Stomach (tissue), 19 donors: ENCODE measurements at places on chromosomes 4 and X. TPM values are rescaled to one million over a fixed set of nuclear protein-coding genes. Genes with fewer than 3 reads are reported as not detected.

DNA sequence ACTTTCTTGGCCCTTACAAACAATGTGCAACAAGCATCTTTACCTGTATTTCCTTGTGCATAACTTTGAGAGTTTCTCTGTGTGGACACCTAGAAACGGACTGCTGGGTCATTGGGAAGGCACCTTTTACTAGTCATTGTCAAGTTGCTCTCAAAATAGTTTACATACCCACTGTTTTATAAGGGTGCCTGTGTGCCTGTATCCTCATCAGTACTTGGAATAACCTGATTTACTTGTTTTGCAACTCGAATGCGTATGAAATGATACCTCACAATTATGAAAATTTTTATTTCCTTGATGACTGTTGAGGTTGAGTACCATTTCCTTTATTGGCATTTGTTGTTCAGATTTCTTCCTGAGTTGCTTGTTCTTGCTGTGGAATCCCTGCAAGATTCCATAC lies 150.8 kb downstream of the STIM2 start:
- no peak for DNase-seq

GRCh38 chr4:7727749-7728148 lies 211.9 kb downstream of the AFAP1 start:
- DNase-seq = no peak

DNA sequence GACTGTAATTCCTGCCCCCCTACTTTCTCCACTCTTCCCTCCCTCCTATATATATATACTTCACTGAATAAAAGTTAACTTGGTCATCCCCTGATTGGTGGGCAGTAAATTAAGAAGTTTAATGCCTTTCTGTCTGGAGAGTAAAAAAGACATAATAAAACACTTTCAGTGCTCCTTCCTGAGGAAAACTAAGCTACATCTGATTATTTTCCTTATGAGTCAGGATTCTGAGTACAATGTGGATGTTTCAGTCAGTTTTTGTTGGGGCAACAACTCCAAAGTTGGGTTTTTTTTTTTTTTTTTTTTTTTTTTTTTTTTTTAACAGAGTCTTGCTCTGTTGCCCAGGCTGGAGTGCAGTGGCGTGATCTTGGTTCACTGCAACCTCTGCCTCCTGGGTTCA lies 22.0 kb upstream of the SUPT20HL2 start:
- no peak for DNase-seq

DNA sequence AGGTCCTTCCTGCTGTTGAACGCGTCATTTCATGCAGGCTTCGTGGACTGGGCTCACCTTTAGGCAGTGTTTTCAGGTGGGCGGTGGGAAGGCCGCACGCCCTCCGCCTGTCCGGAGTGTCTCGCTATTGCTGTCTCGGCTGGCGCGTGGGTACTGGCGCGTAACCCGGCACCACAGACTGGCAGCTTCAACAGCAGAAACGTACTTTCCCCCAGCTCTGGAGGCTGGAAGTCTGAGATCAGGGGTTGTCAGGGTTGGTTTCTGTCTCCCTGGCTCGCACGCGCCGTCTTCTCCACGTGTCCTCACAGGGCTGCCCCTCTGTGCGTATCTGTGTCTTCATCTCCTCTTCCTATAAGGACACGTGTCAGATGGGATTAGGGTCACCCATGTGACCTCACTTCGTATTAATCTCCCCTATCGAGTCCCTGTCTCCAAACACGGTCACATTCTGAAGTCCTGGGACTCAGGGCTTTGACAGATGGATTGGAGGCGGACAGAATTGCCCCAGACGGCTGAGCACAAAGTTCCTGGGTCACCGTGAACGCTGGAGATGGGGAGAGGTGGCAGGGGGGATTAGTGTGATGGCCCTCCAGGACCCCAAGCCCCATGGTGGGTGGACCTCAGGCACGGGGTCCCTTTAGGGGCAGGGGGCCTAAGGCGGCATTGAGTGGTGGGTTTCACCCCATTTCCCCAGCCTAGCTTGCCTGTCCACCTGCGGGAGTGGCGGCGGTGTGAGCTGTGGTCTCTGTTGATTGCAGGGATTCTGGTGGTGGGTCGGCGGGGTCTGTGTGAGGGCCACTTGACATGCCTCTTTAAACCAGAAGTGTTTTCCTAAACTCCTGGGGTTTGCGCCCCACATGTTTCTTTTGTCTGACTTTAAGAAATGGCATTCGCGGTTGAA lies 83.4 kb upstream of the LRPAP1 start:
- DNase-seq = no peak

- no peak for DNase-seq
Observed at GRCh38 chr4:123809864-123810263, 413.3 kb downstream of the SPRY1 start.

GRCh38 chrX:35285289-35285962 lies 342.8 kb downstream of the FAM47B start:
- no peak for DNase-seq

- peak; percentile 48 for DNase-seq
Observed at GRCh38 chr4:10664408-10664807, 20.2 kb downstream of the CLNK start.

DNA sequence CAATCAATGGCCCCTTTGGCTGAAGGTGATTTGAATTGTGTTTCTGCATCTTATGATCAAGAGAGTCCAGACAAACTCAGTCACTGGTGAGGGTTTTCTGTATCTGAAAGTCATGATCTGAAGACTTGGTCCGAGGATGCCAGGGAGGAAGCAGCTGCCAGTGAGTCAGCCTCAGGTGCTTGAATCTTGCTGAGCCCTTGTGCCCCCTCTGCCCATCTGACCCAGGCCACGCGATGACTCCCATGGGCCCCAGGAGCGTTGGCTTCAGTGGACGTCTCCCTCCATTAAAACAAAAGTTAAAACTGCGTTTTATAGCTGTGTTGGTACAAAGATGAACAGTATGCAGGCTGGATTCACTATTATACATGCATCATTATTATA lies 62.0 kb downstream of the HTRA3 start:
- no peak for DNase-seq

- peak; percentile 86 for DNase-seq
Observed at GRCh38 chr4:54233277-54233696, 4.2 kb downstream of the PDGFRA start.

DNA sequence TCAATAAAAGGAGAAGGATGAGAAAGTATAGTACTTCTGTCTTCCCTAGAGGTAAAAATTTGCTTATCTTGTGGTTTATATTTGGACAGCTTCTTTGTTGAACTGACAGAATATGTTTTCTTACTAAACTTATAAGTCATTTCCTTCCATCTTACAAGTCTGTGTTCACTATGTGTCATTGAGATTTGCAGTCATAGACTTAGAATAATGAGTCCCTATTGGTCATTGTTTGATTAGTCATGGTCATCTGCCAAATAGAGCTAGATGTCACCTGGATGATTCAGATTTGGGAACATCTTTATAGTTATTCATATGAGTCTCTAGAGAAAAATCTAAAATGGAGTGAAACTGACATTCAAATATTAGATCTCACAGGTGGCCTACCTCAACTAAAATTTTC lies 51.5 kb downstream of the SPATA18 start:
- DNase-seq = no peak

GRCh38 chr4:128310266-128310697 lies 22.7 kb upstream of the PGRMC2 start:
- no peak for DNase-seq

DNA sequence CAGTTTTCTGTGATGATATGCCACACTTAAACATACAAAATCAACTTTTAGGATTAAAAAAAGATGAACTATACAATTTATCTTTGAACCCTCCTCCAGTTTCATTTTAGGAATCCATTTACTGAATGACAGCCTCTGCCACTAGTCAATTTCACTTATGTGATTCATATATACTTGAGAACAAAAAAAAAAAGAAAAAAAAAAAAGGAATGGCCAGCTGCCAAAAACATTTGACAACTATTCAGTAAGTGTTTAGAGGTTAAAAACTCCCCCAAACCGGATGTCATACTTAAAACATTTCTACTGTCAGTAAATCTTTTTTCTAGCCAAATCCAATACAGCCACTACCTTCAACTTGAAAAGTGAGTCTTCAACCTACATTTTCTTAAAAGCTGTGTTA lies 266.7 kb upstream of the MAGEB2 start:
- DNase-seq = no peak

DNA sequence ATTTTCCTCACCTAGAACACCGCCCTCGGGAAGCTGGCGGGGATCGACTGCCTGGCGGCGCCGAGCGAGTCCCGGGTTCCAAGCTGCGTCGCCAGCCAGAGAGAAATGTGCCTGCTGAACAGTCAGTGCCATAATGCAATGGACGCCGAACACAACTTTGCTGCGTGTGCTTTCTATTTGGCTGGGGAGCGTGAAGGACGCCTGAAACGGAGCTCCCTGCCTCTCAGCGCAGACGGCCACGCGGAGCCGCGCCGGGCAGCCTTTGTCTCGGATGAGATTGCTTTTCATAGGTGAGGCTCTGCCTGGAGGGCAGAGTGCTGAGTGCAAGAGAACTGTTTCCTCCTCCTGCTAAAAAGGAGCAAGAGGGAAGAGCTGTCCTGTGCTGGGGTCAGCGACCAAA lies 107.7 kb upstream of the BCOR start:
- DNase-seq = peak; percentile 9

DNA sequence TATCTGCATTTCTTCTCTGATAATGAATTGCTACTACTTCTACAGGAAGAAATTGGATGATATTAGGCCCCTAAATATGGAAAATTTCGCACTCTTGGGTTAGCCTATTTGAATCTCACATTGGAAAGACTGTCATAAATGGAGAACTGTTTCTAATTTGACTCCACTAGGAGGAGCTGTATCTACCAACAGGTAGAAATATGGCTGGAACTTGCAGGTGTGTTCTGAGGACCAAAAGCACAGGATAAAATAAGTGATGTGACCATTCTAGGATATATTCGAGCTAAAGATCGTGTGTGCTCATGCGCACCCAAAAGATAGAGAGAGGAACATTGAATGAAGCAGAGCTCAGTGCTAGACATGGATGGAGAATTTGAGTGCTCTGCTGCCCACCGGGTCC lies 4.8 kb upstream of the NKAP start:
- DNase-seq = no peak

GRCh38 chr4:185472103-185472542 lies 590 bp upstream of the CCDC110 start:
- no peak for DNase-seq

DNA sequence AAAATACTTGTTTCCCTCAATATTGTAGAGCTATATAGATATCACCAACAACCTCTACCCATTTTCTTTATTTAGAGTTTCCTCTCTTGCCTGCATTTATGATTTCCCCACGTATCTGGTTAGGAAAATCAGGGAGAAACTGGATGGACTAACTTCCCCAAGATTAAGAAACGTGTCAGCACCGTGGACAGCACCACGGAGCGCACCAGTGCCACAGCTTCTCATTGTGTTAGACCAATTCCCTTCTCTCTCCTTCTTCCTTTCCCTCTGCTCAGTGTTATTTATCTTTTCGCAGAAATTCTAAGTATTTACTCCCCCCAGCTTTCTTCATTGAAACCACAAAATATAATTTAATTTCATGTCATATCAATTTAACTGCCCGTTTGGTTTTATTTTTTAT lies 568.6 kb upstream of the BOD1L1 start:
- DNase-seq = peak; percentile 84

- DNase-seq = peak; percentile 79
Observed at GRCh38 chr4:147924604-147925412, 192.9 kb downstream of the ARHGAP10 start.

DNA sequence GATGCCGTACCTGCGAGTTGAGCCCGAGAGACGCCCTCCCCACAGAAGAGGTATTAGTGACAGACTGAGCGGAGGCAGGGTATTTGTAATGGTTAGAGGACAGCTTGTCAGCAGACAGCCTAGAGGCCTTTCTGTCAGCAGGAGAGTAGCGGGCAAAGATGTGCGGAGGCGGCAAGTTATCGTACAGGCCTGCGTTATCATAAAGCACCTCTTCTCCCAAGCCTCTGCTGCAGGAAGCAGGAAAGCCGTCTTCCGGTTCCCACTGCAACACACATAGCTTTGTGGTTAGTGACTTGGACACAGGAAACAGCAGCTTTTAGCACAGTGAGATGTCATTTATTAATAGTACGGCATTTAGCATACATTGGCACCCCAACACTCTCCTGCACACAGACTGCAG lies 158.3 kb downstream of the AFAP1 start:
- no peak for DNase-seq

DNA sequence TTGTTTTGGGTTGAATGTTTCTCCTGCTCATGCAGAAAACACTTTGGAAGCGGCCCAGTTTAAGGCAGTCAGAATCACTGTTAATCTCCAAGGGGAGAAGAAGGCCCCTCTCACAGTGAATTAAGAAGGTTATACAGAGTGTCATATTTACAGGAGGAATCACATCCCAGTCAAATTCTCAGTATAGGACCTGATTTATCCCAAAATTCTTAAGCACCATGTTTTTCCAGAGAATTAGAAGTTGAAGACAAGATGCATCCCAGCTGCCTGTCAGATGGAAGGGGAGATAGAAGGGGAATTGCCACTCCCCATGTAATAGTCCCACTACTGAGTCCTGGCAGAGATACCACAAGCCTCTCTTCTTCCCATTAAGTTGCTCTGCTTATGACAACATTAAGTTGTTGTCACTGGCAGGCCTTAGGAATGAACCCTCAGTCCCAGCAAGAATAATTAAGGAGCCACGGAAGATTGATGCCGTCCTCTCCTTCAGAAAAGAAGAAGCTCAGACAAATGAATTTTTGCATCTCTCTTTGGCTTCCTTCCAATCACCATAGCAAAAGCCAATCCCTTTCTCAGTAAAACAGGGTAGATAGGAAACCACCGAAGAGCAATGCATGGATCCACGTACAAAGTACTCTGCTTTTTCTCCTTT lies 138.4 kb downstream of the LDB2 start:
- no peak for DNase-seq

GRCh38 chr4:42080306-42080705 lies 72.1 kb downstream of the BEND4 start:
- no peak for DNase-seq

- DNase-seq = no peak
Observed at GRCh38 chrX:23764188-23764984, 18.6 kb upstream of the SAT1 start.

DNA sequence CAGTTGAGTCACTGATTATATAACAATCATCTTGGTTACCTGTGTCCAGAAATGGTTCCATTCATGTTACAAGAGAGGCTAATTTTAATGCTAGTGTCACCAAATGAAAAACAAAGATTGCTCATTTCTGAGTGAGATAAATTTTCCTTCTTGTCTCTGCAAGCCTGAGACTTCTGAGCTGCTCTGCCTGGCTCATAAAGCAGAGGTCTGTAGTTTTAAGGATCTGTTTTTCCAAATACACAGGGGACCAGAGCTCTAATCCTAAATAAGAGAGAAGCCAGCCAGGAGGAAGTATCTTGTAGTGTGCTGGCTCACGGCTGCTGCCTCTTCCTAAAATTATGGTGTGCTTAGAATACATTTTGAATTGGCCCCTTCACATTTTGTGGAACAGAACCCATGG lies 42.6 kb downstream of the CLDN34 start:
- no peak for DNase-seq

GRCh38 chr4:140163029-140163810 lies 9.2 kb upstream of the MAML3 start:
- no peak for DNase-seq

The GAGE12F gene
- not detected for total RNA-seq

The MAGED2 gene
- total RNA-seq = 85.8 TPM

The NPY1R gene
- 21.6 TPM for total RNA-seq

The XAGE1A gene
- total RNA-seq = not detected
